Activated T-helper 1 cell treated with anti-CD3 and anti-CD28 coated beads, Interleukin-12 subunit alpha, Interleukin-12 subunit beta, Interleukin-2, Interleukin-4 antibody, amounts not matched to agents 30 ng/mL and 10 ng/mL and 1 ng/mL, durations not matched to agents 14 hours and 24 hours and 36 hours (primary cell): ENCODE measurements at places on chromosomes 3 and 15. TPM values are rescaled to one million over a fixed set of nuclear protein-coding genes. Genes with fewer than 3 reads are reported as not detected.
A peak's percentile ranks its signal among the peaks of the same experiment; 100 is the strongest.

- DNase-seq = no peak
- H3K36me3 ChIP-seq = no peaks in the 10 kb centered on the region
- H3K4me3 ChIP-seq = no peak overlapping the region
- peak overlapping the region; percentile 25 for H3K27ac ChIP-seq
These were observed 20.4 kb downstream of the BHLHE40 start for GRCh38 chr3:4999531-5000184.

DNA sequence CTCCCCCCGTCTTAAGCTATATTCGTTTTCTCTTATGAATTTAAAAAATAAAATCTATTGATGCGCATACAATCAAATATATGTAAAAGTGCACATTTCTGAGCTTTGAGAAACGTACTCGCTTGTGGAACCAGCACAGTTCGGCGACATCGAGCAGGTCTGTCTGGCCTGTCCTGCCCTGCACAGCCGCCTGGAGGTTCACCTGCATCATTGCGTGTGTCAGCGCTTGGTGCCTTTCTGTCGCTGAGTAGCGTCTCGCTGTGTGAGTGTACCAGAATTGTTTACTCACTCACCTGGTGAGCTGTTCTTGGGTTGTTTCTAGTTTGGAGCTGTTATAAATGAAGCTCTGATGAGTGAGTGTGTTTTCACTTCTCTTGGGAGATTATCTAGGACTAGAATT is 104.0 kb downstream of the VGLL4 start:
- no peaks in the 10 kb centered on the region for H3K4me1 ChIP-seq
- no peaks in the 10 kb centered on the region for H3K27me3 ChIP-seq
- no peak overlapping the region for H3K4me3 ChIP-seq
- no peak overlapping the region for H3K27ac ChIP-seq
- H3K36me3 ChIP-seq = no peaks in the 10 kb centered on the region

DNA sequence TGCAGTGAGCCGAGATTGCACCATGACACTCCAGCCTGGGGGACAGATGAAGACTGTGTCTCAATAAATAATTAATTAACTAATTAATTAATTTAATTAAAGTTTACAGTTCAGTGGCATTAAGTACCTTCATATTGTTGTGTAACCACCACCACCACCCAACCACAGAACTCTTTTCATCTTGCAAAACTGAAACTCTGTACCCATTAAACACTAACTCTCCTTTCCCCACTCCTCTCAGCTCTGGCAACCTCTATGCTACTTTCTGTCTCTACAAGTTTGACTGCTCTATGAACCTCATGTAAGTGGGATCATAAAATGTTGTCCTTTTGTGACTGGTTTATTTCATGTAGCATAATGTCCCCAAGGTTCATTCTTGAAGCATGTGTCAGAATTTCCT is 259.3 kb upstream of the MDFIC2 start:
- no peak for DNase-seq
- H3K4me1 ChIP-seq = no peaks in the 10 kb centered on the region
- H3K27me3 ChIP-seq = peaks cover 5% of the 10 kb centered on the region
- H3K4me3 ChIP-seq = no peak overlapping the region
- H3K36me3 ChIP-seq = no peaks in the 10 kb centered on the region

- H3K4me3 ChIP-seq = no peak overlapping the region
- no peaks in the 10 kb centered on the region for H3K27me3 ChIP-seq
- H3K4me1 ChIP-seq = no peaks in the 10 kb centered on the region
- no peak for DNase-seq
- no peaks in the 10 kb centered on the region for H3K36me3 ChIP-seq
These were observed 962.3 kb downstream of the EPHA3 start for GRCh38 chr3:90069748-90070147.

- H3K36me3 ChIP-seq = no peaks in the 10 kb centered on the region
- no peak overlapping the region for H3K27ac ChIP-seq
- no peak for DNase-seq
- no peak overlapping the region for H3K4me3 ChIP-seq
These were observed 346.2 kb upstream of the ZNF717 start for GRCh38 chr3:76131396-76132153.

The TBC1D2B gene
- total RNA-seq = 60.8 and 64.7 TPM in 2 replicates

GRCh38 chr3:106048946-106049481 is 180.2 kb upstream of the CBLB start:
- peak overlapping the region; percentile 55 for H3K27ac ChIP-seq
- H3K36me3 ChIP-seq = peaks cover 15% of the 10 kb centered on the region
- H3K27me3 ChIP-seq = no peaks in the 10 kb centered on the region
- H3K4me1 ChIP-seq = peaks cover 10% of the 10 kb centered on the region
- DNase-seq = no peak

GRCh38 chr3:50450209-50450921 is 53.1 kb downstream of the CACNA2D2 start:
- peak; percentile 70 for DNase-seq
- H3K27me3 ChIP-seq = no peaks in the 10 kb centered on the region
- no peaks in the 10 kb centered on the region for H3K36me3 ChIP-seq
- H3K27ac ChIP-seq = peak overlapping the region; percentile 90
- peaks cover 7% of the 10 kb centered on the region for H3K4me1 ChIP-seq

The MUC20 gene
- total RNA-seq = 5.0 and 6.6 TPM in 2 replicates

DNA sequence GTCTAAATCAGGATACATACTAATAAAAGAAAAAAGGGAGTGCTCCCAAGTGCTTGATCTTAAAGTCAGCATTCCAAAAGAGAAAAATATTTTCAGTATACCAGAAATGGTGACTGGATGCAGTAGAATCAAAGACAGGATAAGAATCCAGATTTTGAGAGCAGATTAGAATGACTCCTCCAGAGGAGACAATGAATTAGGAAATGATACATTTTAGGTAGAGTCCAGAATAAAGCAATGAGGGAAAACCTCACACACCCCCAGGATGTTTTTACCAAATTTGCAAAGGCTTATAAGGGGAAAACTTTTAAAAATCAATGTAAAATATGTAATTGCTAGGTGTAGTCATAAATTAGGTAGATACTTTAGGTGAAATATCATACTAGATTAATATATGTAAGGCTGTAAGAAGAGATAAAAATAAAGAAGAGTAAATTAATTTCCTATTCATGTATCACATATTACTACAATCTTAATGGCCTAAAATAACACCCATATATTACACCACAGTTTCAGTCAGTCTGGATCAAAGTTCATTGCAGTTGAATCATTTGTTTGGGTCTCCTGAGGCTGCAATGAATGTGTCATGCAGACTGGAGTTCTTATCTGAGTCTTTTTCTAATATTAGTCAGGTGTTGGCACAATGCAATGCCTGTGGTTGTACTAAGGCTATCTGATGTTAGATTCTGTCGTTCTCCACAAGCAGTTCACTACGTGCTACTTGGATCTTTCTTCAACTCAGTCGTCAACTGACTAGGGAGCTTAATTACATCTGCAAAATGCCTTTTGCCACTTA is 547.8 kb upstream of the EPHA6 start:
- H3K4me1 ChIP-seq = no peaks in the 10 kb centered on the region
- no peak overlapping the region for H3K27ac ChIP-seq
- no peak for DNase-seq
- H3K36me3 ChIP-seq = no peaks in the 10 kb centered on the region
- no peak overlapping the region for H3K4me3 ChIP-seq

DNA sequence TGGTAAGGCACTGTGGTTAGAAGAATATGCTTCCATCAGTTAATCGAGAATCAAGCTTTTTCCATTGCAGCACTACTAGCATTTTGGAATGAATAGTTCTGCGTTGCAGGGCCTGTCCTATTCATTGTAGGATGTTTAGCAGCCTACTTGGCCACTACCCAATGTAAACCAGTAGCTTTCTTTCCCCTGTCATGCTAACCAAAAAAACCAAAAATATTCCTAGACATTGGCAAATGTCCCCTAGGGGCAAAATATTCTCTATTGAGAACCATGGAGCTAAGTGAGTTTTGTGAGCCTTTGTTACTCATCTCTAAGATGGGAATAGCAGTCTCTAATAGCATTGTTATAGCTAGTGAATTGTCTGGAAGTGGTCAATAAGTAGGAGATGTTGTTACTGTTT is 187.2 kb downstream of the CADPS start:
- DNase-seq = no peak
- no peaks in the 10 kb centered on the region for H3K36me3 ChIP-seq
- peaks cover under 1% of the 10 kb centered on the region for H3K27me3 ChIP-seq

DNA sequence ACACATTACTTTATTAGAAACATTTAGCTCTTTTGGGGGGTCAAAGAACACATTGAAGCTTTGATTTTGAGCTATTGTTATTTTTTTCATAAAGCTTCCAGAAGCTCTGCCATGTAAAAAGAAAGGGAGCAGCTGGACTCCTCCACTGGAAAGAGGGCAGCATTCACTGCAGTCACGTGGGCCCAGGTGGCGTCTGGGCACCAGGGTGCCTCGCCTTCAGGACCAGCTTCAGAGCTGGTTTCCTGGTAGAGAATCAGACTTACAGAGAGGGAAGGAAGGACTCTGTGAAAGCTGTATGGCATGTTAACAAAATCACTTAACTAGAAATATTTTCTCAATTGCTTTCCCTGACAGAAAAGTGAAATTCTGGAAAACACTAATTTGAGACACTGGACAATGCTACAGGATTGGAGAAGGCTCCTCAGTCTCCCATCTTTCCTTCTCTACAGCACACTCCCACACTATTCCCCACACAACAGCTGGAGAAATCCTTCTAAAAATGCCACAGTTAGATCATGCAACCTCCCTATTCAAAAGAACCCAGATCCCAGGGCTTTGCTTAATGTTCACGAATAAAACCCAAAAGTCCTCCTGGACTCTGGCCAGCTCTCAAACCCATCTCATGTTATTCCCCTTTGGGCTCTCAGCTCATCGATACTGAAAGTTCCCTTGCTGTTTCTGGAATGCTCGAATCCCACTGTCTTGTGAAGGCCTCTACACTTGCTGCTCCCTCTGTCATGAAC is 83.2 kb downstream of the NFKBIZ start:
- peaks cover 29% of the 10 kb centered on the region for H3K4me1 ChIP-seq
- no peak overlapping the region for H3K4me3 ChIP-seq
- DNase-seq = no peak

DNA sequence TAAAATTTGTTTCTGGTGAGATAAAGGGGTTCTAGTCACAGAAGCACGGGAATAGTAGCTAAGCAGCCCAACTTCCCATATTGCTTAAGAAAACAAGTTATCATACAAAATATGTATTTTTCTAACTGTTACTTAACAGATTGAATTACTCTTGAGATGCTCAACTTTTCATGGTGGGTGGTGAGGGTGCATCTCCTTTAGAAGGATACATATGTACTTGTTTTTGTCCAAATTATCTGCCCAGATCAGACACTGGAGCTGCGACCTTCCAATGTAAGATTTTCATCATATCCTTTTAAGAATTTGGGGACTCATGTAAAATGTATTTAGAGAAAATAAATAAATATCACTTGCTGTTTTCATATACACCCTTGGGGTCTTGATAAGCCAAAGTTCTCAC is 252.2 kb upstream of the SOX2 start:
- H3K36me3 ChIP-seq = no peaks in the 10 kb centered on the region
- no peaks in the 10 kb centered on the region for H3K4me1 ChIP-seq
- no peaks in the 10 kb centered on the region for H3K27me3 ChIP-seq
- no peak for DNase-seq

DNA sequence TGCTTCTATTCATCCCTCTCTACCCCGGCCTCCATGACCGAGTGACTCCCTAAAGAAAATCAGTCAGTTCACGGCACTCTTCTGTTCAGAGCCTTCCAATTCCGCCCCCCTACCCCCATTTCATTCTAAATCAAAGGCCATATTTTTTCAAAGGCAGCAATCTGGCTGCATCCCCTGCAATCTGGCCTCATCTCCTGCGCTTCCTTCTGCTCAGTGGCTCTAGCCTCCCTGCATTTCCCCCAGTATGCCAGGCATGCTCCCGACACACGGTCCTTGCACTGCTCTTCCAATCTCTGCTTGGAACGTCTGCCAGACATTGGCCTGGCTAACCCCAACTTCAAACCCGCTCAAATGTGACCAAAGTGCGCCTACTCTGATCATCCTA is 67.7 kb downstream of the EXOG start:
- H3K4me1 ChIP-seq = no peaks in the 10 kb centered on the region
- no peaks in the 10 kb centered on the region for H3K27me3 ChIP-seq
- no peaks in the 10 kb centered on the region for H3K36me3 ChIP-seq
- no peak for DNase-seq
- no peak overlapping the region for H3K27ac ChIP-seq

- peaks cover 10% of the 10 kb centered on the region for H3K27me3 ChIP-seq
- no peak for DNase-seq
- no peaks in the 10 kb centered on the region for H3K4me1 ChIP-seq
- no peak overlapping the region for H3K27ac ChIP-seq
- no peaks in the 10 kb centered on the region for H3K36me3 ChIP-seq
- no peak overlapping the region for H3K4me3 ChIP-seq
These were observed 210.0 kb downstream of the KCNAB1 start for GRCh38 chr3:156330415-156330814.

DNA sequence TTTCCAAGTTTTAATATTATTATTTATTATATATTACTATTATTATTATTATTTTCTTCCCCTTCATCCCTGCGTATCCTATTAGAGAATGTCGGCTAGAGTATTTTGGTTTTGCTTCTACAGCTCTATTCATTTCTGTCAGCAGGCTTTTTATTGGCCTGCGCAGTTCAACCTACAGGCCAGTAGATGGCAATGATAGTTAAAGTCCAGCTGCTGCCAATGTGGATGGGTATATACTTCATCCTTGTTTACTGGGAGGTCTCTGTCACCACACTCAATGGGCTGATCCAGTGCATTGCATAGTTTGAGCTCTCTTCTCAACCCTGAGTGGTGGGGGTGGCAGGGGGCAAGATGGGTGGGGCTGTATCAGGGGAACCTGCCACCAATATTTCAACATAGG is 799.8 kb downstream of the NSUN3 start:
- H3K27me3 ChIP-seq = no peaks in the 10 kb centered on the region
- H3K36me3 ChIP-seq = no peaks in the 10 kb centered on the region
- no peak overlapping the region for H3K4me3 ChIP-seq
- H3K4me1 ChIP-seq = no peaks in the 10 kb centered on the region
- DNase-seq = no peak
- H3K27ac ChIP-seq = no peak overlapping the region

The NEDD4 gene
- 10.4 and 12.6 TPM in 2 replicates for total RNA-seq

GRCh38 chr3:6182476-6182875 is 678.4 kb upstream of the GRM7 start:
- no peaks in the 10 kb centered on the region for H3K36me3 ChIP-seq
- no peak overlapping the region for H3K4me3 ChIP-seq
- no peak overlapping the region for H3K27ac ChIP-seq

DNA sequence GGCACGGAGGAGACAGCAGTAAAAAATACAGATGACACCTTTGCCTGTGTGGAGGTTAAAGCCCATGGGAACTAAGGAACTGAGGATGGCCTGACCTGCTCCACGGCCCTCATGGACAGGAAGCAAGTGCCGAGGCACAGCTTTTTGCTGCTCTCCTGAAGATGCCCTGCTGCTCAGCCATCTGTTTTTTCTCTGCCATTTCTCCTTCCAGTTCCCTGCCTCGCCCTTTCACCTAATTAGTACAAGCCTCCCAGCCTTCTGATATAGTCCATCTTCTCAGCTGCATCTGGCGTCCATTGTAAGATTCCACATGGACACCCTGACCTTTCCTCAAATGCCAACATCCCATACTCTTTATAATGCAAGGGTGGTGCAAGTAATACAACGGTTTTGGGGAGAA is 11.8 kb upstream of the CXCR6 start:
- no peak overlapping the region for H3K4me3 ChIP-seq
- peaks cover 80% of the 10 kb centered on the region for H3K36me3 ChIP-seq
- H3K4me1 ChIP-seq = no peaks in the 10 kb centered on the region
- no peak for DNase-seq

- no peak overlapping the region for H3K4me3 ChIP-seq
- no peak overlapping the region for H3K27ac ChIP-seq
- H3K27me3 ChIP-seq = peaks cover 5% of the 10 kb centered on the region
- H3K4me1 ChIP-seq = no peaks in the 10 kb centered on the region
These were observed 1038.7 kb downstream of the IGSF11 start for GRCh38 chr3:117995842-117996437.

The ITIH4 gene
- 3.1 and 4.8 TPM in 2 replicates for total RNA-seq

The HAUS2 gene
- total RNA-seq = 43.2 and 46.7 TPM in 2 replicates

The ZBTB47 gene
- 1.4 and 1.8 TPM in 2 replicates for total RNA-seq
